ENCODE measurements at places on chromosomes 2 and 18.

GRCh38 chr18:33375829-33376228, 64.7 kb downstream of the CCDC178 start:
- no peak for DNase-seq

GRCh38 chr2:72198532-72199241, 51.0 kb upstream of the CYP26B1 start:
- no peak for DNase-seq

GRCh38 chr18:5073026-5073944, 123.8 kb downstream of the AKAIN1 start:
- peak; percentile 45 for DNase-seq

GRCh38 chr2:111072220-111072871, 48.4 kb upstream of the BCL2L11 start:
- no peak for DNase-seq

GRCh38 chr2:96157649-96158553, 12.7 kb upstream of the DUSP2 start:
- peak; percentile 17 for DNase-seq

- DNase-seq = no peak
These were observed 18.5 kb downstream of the TRAF3IP1 start for GRCh38 chr2:238338710-238339394.

DNA sequence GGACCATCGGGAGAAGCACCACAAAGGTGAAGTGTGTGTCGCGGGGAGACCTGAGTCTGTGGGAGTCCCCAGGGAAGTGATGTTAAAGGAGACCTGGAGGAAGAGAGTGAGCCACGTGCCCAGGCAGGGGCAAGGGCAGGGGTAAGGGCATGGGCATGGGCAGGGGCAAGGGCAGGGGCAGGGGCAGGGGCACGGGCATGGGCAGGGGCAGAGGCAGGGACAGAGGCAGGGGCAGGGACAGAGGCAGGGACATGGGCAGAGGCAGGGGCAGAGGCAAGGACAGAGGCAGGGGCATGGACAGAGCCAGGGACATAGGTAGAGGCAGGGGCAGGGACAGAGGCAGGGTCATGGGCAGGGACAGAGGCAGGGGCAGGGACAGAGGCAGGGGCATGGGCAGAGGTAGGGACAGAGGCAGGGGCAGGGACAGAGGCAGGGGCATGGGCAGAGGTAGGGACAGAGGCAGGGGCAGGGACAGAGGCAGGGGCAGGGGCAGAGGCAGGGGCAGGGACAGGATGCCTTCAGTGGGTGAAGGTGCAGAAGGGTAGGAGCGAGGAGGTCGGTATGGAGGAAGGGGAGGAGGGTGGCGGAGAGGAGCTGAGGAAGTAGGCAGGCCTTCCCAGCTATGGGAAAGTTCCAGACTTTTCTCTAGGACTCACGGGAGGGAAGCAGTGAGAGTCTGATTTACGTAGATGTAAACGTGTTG, 33.3 kb downstream of the NTSR2 start:
- DNase-seq = no peak

- no peak for DNase-seq
These were observed 197.7 kb upstream of the RAB12 start for GRCh38 chr18:8411492-8411891.

- DNase-seq = peak; percentile 89
These were observed 47.8 kb upstream of the MAPRE3 start for GRCh38 chr2:26922405-26923188.

DNA sequence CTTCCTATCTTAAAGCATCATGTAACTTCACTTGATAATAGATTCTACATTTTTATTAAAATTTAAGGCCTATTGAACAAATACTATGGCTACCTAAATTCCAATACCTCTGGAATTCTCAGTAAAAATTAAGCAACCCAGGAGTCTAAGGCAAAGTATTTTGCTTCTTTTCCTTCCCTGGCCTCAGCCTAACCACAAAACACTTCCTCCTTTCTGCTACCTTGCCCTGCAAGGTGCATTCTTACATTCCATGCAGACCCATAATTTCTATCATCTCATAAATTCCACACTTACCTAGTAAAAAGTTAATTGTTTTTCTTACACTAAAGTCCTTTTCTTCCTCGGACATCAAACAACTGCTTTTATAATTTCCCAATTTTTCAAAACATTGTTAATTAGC, 3.7 kb downstream of the MBOAT2 start:
- DNase-seq = no peak

- DNase-seq = no peak
These were observed 169.5 kb downstream of the SRBD1 start for GRCh38 chr2:45441571-45441970.

GRCh38 chr2:200482194-200482593, 27.7 kb downstream of the KCTD18 start:
- peak; percentile 71 for DNase-seq

- DNase-seq = no peak
These were observed 1026.6 kb downstream of the TMEM182 start for GRCh38 chr2:103788389-103788788.

GRCh38 chr2:45242161-45242741, 233.0 kb upstream of the SIX2 start:
- DNase-seq = no peak

DNA sequence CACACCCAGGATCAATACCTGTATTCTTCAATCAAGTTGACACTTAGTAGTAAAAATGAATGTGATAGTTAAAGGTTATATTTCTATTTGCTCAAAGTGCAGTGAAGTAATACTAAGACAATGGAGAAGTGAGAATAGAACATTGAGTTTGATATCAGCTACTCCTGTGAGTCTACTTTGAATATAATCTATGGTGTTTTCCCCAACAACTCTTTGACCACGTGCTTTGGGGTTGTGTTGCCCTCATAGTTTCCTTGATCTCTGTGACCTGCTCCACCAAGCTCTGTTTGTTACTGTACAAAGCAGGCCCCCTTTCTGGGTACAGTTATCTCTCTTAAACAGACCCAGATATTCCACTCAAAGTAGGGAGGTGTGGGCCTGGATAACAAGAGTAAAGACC, 222.9 kb downstream of the GALR1 start:
- no peak for DNase-seq

DNA sequence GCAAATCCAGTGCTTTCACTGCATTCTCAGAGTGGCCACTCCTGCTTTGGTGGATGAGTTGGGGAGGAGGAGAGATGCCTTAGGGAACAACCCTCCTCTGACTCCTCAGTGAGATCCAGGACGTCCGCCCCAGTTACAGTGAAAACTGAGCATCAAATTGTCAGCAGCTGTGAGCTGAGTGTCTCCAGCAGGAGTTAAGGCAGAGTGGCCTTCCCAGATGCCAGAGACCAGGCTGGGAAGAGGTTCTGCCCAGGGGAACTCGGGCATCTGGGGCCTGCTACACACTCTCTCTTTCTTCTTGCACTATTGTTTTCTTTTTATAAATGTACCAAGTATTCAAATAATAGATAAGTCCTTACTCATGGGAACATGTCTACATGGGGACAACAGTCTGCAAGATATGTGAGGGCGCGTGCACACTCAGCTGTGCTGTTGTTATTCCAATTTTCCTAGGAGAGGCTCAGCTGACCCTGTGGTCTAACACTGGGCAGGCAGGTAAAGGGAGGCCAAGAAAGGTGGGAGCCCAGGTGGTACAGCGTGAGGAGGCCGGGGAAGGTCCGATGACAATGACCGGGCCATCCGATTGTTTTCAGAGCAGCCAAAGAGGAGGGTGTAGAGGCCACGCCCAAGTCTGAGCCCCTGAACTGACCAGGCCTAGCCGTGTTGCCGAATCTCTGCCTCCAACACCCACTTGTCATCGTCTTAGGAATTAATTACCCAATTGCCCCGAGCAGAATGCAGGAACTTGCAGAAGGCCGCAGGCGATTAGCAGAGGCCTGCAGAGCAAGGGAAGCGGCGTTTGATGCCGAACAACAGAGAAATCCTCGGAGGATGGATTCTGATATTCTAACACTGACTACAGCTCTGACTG, 166.9 kb downstream of the ANAPC1 start:
- peak; percentile 36 for DNase-seq

GRCh38 chr2:127400897-127401756, 13.4 kb upstream of the MAP3K2 start:
- no peak for DNase-seq

- no peak for DNase-seq
These were observed 60.8 kb downstream of the LIMS1 start for GRCh38 chr2:108594982-108595464.

DNA sequence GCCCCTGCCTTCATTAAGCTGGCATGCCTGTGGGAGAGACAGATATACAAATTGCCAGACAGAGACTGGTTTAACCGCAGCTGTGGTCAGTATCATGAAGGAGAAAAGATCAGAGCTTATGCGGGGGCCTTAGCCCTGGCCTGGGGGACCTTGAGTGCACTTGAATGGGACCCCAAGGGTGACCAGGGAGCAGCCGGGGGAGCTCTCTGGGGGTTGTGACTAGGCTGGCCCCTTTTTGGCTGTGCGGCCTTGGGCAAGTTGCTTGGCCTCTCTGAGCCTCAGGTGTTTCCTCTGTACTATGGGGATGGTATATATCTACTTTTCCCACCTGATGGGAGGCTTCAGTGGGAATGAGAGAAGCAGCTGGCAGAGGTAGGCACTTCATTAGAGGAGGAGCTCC, 35.7 kb downstream of the INHBB start:
- DNase-seq = no peak

GRCh38 chr18:47872426-47872825, 58.0 kb downstream of the SMAD2 start:
- DNase-seq = no peak

DNA sequence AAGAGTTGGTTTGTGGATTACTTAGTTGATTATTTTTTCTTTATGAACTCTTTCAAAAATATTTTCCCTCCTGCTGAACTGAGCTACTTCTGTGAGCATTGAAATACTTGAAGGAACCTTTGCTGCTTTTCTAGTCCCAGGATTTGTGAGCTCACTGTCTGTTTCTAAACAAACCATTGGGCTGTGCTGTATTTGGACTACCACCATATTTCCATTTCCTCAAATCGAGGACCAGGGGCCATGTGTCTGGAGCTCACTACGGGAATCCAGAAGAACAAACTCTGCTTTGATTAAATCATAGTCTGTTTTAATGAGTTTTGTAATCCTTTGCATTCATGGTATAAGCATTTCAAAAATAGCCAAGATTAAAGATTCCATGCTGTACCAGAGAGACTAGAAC, 1.3 kb downstream of the MRPL33 start:
- DNase-seq = no peak

DNA sequence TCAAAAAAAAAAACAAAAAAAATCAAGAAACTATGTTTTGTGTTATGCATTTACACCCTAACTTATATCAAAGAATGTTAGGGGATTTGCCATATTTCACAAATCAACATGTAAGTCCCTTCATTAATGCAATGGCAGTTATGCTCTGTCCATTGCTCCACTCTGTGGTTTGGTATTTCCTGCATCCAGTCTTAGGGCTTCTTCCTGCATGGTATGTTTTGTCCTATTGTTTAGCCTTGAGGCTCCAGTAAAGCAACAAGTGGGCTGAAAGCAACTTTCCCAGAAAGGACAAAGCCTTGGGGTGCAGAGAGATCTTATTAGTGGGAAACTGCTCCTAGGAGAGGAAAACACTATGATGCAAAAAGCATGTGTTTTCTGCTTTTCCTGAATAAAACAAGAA, 474.1 kb downstream of the IRS1 start:
- DNase-seq = no peak

DNA sequence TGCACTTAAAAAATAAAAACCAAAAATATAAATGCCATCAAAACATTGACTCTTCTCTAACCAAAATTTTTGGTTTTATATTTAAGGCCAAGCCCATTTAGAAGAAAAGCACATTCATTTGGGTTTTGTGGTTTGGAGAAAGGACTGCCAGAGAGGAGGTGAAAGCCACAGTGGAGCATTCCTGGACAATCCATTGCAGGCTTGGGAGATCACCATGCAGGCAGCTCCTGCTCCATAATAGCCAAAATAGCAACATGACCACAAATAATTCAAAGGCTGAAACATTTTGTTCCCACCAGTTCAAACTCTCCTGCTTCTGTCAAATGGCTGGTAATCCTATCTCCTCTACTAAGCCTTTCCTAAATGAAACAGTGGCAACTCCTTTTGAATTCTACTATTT, 73.5 kb downstream of the GALNT3 start:
- no peak for DNase-seq

DNA sequence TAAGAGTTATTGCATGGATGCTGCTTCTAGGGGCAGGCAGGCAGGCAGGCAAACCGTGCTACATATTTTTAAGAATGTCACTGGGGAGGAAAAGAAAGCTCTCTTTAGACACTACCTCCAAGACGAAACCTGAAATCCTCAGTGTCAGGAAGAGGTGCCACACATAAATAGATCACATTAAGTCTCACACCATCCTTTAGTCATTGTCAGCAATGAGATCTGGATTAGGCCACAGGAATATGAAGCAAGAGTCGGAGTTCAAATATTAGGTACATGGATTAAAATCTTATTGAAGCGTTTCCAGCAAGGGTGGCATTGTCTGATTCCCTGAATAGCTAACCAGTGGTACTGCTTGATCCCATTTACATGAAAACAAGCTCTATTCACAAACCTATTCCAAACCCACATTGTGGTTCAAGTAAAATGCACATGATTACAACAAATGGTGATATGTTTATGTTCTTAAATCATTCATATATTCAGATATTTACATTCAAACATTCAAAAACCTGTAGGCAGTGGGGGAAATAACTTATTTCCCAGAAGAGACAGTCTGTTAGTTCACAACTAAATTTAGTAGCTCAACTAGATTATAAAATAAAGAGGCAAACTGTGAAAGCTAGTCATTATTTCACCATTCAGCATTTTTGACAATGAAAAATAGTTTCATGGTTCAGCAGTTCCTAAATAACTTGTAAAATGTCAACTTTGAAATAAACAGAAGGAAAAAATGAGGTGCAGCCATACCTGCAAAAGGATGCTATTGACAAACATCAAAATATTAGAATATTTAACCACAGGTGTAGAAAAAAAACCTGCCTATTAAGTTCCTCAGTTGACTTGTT, 195.4 kb upstream of the SIX3 start:
- DNase-seq = no peak

- no peak for DNase-seq
These were observed 99.8 kb downstream of the DIS3L2 start for GRCh38 chr2:232061265-232061664.

DNA sequence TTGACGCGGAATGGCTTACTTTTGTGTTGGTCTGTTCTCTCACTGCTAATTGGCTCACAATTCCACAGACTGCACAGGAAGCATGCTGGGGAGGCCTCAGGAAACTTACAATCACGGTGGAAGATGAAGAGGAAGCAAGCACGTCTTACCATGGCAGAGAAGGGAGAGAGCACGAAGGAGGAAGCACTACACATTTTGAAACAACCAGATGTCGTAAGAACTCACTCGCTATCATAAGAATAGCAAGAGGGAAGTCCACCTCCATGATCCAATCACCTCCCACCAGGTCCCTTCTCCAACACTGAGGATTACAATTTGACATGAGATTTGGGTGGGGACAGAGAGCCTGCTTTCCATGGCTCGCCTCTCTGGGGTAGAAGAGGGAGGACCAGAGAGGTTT, 106.2 kb downstream of the KCNF1 start:
- DNase-seq = no peak

DNA sequence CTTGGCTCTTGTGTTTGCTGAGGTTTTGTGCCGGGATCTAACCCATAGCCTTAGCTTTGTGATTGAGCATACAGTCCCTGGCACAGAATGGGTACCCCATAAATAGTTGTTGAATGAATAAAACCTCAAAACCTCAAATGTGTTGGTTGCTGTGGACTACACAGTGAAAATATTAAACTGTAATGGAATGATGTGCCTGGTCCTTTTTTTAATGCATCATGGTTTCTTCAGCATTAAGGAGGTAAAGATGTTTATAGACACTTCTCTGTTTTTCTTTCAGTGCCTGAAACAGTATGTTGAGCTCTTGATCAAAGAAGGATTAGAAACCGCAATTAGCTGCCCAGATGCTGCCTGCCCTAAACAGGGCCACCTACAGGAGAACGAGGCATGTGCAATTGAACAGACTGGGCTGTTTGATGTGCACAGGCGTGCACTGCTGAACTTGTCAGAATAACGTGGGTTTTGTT, 97.0 kb downstream of the RNF144A start:
- DNase-seq = peak; percentile 63

Data from SK-N-SH (cell line).